ENCODE measurements at places on chromosomes 1 and 21.

- DNase-seq: peak; percentile 57
These were observed 28.0 kb downstream of the TBX15 start for GRCh38 chr1:118960026-118960561.

DNA sequence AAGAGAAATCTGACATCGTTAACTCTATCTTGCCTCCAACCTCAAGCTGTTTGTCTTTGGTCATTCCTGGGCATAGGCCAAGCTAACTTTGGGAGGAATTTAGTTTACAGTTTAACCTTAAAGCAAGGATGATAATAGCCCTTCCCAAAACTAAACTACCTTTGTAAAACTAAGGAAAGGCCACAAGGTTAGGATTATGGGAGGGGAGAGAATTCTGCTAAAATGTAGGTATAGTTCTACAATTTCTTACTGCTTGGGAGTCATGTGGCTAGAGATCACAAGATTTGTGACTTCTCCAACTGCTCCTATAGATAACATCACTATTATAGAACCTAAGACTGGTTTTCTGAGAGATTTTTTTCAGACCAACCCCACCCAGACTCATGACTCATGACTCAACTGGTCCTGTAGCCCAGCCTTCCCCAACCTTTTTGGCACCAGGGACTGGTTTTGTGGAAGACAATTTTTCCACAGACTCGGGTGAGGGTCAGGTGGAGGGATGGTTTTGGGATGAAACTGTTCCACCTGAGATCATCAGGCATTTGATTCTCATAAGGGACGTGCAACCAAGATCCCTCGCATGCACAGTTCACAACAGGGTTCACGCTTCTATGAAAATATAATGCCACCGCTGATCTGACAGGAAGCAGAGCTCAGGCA lies 70.7 kb upstream of the MUTYH start:
- no peak for DNase-seq

- DNase-seq: peak; percentile 11
These were observed 106.8 kb downstream of the LMO4 start for GRCh38 chr1:87435484-87435883.

DNA sequence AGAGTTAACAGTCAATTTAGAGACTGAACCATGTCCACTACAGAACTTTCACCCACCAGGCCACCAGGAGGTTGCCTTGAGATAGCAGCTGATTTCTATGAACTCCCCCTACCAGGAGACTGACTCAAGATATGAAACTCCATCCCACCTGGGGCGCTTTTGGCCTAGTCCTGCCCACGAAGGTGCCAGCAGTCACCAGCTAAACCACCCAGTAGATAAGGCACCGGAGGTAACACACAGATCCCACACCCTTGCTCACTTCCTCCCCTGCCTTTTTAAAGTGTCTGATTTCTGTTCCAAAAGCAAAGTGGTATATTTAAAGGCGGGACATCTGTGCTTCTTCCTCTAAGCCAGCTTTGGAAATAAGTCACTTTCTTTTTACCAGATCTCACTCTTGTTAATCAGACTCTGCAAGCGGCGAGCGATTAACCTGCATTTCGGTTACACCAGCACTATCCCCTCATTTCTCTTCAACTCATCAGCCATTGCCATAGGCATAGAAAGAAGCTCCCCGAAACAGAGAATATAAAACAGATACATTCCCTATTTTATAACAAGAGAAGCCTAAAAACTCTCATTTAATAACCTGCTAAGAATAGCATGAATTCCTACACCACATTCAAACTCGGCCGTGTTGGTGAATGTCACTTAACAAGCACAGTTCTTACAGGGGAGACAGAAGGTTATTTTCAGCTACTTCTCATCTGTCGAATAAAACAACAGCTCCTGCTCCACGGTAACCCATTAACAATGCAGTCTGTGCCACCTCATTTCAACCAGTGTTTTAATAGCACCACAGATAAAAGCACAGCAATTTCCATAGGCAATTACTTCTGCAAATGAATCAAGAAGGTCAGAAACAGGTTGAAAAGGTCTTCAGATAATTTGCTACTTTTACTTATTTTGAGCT lies 318.1 kb downstream of the KCNH1 start:
- no peak for DNase-seq

- DNase-seq: no peak
These were observed 85.3 kb downstream of the VPS13D start for GRCh38 chr1:12315146-12315545.

Measured in brain microvascular endothelial cell (primary cell).